ENCODE measurements at places on chromosomes 3 and 15.

DNA sequence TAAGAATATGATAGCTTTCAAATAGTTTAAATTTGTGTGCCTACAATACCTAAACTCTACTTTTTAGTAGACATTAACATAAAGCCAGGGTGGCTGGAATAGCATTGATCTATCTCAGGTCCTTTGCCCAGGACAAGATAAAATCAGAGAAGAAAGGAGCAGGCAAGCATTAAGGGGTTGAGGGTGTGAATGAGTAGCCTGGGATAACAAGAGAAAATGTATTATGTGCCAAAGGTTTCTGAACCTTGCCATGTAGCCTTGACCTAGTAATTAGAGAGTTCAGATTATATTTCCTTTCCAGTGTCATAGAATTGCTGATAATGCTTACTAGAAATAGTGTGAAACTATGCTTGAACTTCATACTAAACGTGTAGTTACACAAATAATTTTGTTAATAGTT, 22.9 kb downstream of the ATP11B start:
- DNase-seq, result no peak

DNA sequence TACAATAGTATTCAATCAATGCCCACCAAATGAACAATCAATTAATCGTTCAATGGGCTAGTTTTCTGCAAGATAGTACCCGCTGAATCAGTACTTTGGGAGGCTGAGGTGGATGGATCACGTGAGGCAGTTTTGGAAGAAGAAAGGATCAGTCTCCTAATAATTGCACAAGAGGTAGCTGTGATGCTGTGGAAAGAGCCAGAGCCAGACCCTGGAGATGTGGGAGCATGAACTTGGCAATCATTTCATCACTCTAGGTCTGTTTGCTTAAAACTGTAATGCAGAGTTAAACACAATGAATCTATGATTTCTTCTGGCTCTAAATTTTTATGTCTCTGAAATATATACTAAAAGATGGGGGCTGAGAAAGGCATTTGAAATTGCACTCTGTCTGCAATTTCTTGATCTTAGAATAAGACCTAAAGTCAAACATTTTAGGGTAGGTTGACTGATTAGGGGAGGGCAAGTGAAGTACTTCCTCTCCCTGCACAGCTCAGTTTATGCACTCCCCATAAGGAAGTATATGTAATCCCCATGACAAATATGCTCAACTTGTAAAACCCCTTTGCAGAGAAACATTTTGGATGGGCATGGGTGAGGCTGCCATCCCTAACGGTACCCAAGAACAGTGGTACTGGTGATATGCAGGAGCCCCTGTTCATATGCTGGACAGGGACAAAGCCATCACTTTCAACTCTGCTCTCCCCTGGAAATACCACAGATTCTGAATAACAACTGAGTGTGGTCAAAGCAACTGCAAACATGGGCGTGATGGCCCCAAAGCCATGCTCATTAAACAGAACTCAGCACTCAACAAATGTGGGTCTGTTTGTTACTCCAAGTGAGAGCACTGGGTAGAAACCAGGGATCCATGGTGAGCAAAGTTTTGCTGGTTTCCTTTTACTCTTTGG, 28.6 kb upstream of the SPATA12 start:
- DNase-seq, result no peak

DNA sequence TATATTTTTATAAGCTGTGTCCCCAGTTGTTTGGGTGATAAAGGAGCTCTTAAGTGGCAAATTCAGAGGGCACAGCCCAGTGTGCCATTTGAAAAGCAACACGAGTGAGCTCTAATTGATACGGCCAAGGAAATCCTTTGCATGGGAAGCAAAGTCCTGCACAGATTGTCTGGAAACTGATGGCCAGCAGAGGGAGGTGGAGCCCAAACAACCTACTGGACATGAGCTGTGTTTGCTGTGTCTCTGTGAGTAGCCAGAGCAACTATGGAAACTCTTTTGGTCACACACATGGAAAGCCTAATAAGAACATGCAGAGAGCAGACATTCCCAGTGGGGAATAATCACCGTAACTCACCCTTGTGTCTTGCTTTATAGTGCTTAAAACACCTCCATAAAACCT, 24.4 kb downstream of the ONECUT1 start:
- no peak for DNase-seq

DNA sequence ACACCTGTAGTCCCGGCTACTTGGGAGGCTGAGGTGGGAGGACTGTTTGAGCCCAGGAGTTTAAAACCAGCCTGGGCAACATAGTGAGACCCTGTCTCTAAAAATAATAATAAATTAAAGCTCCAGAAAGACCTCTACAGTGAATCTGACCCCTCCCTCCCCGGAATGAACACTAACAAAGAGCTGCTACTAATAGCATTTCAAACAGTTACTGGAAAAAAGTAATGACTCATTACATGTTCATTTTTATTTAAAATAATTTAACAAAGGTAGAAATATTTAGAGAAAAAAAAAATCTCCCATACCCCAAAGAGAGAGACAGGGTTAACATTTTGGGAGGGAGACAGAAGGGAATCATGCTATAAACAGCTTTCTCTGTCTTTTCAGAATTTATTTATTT, 2.2 kb upstream of the UBA3 start:
- no peak for DNase-seq

GRCh38 chr3:37053337-37053736, 60.0 kb downstream of the MLH1 start:
- DNase-seq, result no peak

- no peak for DNase-seq
Measured at GRCh38 chr3:32309654-32310242, 71.3 kb downstream of the CMTM8 start.

DNA sequence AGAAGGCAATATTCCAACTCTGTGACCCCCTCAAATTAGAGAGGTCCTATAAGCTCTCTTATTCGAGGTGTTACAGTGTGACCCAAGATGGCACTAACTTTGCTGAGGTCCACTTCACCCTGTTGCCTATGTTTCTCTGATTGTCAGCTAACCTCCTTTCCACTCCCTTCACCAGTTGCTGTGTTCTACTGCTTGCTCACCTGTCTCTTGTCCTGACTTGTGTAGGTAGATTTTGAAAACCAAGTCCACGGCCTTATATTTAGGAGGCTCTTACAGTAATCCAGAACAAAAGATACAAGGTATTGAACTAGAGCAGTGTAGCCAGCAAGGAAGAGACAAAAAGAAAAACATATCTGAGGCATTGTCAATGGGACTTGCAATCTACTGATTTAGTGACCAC, 20.1 kb upstream of the GSK3B start:
- DNase-seq, result no peak

- no peak for DNase-seq
Measured at GRCh38 chr15:72835294-72835890, 51.8 kb upstream of the ADPGK start.

DNA sequence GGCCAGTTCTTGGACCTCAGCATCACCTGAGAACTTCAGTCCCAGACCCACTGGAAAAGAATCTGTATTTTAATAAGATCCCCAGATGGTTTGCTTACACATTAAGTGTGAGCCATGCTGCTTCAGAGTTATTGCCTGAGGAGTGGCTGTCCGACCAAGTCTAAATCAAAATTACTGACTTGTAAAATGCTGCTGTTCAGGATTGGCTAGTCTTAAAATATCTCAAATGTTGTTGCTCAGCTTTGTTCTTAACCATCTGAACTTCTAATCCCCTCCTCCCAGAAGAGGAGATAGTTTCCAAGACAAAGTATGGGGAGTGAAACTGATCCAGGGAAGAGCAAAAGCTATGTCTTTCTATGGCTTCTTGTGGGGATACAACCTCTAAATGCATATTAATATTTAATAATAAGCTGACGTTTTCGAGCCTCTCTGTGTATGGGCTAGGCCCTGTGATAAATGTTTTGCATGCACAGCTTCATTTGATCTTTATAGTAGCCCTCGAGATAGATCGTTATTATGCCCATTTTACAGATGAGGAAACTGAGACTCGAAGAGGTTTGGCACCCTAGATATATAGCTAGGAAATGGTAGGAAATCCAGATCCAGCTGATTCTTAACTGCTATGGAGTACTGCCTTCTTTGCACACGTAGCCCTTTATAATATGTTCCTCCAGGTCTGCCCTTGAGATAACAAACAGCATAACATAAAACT, 52.2 kb downstream of the DNASE1L3 start:
- no peak for DNase-seq

DNA sequence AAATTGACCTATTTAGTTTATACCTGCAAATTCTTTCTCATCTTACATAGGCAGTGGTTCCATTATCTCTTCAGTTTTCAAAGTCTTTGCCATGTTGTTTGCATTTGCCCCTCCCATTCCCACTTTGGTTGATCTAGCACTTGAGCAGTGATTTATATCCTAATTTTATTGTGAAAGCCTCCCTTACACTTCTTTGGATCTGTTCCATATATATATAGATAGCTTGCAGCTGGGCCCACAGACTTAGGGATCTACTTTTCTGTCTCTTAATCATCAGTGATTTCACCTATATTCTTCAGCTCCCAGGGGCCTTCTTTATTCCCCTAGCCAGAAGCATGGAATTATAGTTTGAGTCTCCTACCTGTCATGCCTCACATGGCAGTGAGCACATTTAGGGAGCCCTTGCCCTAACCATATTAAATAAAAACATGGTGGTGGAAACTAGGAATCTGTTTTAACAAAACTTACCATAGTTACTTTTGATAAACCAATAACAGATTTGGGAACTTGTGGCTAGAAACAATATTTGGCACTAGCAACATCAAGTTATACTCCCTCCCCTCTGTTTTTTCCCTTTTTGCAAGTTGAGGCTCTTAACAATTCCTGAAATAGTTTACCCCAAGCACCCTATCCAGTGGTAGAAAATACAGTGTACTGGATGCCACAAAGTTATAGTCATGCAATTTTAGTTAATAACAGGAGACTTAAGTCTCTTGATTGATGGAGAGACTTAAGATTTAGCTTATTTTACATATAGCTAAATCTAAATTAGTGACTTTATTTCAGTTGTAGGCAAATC, 41.7 kb downstream of the ARIH1 start:
- DNase-seq, result no peak

DNA sequence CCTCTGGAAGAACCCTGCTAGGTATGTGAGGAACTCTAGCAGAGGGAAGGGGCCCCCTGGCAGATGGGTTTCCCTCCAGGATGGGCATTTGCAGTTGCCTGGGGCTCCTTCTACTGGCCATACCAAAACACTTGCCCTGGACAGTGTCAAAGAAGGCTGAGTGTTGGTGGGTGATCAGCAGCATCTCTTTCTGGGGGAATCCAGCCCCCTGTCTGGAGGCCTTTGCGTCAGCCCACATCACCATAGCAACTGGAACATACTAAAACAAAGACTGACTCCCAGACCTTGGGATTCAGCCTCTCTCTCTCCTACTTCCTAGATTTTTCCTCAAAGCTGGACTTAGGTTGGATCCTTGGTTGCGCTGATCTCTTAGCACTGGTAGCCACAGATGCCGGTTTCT, 8.1 kb downstream of the CEMIP start:
- no peak for DNase-seq

DNA sequence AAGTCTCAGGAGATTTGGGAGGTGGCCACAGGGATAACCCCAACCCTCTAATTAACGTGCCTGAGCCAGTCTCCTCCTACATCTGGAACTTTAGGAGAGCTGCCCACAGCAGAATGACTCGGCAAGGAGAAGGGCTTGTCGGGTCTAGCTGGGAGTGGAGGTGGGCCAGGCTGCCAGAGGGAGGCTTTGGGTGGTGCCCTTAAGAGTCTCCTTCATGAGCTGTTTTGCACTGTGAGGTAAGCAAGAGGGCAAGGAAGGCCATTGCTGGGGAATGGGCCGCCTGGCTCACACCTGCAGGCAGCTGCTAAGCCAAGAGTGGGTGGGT, 3.6 kb upstream of the TNK2 start:
- no peak for DNase-seq

DNA sequence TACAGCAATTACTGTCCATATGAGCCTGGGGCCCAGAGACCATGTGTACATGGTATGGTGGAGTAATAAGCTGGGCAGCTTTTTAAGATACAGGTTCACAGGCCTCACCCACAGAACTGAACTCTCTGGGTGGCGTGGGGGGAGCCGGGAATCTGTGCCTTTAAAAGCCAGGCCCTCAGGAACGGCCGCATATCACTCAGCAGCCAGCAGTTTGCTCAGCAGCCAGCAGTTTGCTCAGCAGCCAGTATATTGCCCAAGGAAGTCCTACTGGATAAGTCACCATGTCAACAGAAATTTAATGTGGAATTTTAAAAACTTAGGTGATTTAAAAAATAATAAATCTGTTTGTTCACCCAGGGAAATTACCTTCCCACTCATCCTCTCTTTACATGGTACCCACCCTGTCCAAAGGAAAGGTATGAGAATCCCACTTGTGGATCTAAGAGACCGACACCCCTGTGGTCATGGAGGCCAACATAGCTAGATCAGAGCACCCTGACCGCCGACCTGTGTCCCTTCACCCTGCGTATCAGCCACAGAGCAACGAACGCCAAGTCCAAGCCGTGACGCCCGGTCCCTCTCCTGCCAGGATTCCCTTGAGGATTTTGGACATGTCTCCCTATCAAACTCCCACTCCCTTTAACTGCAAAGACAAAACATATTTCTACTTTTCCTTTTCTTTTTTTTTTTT, 95.7 kb upstream of the CHRM5 start:
- DNase-seq, result no peak

DNA sequence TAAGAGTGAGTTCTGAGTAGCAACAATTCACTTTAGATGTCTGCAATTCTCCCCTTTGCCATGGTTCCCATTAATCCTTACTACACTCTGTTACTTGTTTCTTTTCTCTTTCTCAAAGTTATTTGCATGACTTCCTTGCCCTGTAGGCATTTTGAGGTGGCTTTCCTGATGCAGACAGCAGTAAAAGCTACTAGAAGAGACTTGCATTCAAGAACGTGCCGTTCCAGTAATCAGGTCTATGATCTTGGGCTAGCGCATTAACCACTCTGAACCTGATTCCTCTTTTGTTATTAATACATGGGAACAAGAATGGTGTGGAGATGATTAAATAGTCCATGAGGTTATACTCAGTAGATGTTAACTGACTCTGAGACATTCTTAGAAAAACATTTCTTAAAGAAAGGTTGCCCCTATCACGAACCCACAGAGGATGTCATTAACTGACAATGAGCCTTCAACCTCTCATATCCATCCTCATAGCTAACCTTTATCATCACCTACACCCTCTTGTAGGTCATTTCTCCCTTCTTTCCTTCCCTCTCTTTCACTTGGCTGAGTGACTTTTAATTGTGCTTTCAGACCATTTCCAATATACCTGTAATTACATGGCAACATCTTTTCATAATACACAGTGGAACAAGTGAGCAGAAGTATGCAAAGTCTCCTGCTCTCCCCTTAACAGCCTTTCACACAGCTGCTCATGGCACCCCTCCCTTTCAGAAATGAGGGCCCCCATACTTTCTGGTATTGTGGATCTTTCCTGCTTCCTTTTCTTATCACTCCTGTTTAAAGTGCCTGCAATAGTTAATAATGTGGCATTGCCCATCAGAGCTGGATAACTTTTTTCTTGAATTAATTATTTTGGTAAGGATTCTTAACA, 175.9 kb downstream of the CHST2 start:
- no peak for DNase-seq

GRCh38 chr3:48135552-48136495, 52.4 kb downstream of the CDC25A start:
- no peak for DNase-seq

DNA sequence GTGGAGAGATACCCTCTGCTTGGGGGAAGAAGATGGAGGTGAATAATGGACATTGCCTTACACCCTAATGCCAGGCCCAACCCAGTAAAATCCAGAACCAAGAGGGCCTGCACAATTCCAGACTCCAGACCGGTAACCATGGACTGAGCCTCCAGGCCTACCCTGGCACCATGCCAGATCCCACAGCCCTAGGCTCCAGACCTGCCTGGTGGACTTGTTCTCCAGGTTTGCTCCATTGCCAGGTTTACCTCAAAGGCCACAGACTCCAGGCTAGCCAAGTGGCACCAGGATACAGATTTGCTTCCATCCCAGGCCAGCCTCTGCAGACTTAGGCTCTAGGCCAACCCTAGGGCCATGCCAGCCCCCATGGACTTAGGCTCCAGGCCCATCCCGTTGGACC, 14.0 kb downstream of the PLCH1 start:
- no peak for DNase-seq

Measured in AG09319 (cell line).